ENCODE measurements at places on chromosomes 4 and X.

DNA sequence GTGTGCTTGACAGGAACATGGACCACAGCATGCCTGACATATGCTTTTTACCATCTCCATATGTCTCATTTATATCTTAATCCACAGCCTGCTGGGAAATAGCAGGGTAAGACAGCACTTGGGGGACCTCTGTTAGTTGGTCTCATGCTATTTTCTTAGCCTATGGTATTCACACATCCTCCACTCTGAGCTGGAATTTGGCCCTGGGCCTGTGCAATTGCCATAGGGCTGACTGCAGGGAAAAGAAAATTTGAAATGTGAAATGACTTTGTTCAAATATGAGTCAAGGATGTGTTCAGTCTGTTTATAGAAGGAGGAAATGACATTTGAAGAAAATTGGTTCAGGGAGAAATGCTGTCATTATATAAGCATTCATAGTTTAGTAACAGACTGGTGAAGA lies 9.6 kb upstream of the MAP7D3 start:
- no peak for DNase-seq

DNA sequence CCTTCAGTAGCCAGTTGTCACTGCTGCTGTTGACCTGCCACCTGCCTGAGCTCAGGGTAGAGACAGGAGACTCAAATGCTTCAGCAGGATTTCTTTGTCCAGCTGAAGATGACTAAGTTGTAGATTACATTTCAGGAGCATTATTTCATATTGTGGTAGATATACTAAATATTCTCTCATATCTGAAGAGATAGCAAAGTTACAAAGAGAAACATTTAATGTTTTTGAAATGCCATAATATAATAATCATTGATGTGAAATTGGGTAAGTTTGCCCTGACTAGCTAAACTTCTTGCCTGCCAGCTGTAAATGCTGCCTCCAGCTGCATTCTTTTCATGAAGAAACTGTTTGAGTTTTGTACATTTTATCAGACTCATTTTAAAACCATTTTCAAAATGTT lies 247.6 kb upstream of the CNKSR2 start:
- no peak for DNase-seq

DNA sequence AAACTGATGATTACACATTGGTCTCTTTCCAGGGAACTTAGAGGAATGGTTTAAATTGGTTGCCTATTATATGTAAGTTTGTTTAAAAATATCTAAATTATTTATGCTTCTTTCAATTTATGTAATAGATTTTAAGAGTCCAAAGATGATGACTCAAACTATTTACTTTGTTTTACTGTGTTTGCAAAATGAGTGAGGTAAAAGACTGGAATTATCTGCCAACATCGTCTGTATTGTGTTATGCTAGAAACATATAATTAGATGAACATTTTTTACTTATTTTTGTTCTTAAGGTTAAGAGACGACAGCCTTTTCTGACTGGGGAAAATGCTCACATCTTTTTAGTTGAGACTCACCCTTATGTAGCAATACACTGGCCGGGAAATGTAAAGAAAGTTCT lies 51.1 kb upstream of the SYTL5 start:
- no peak for DNase-seq

- DNase-seq: no peak
These were observed 61.6 kb upstream of the GYPA start for GRCh38 chr4:144202081-144202480.

GRCh38 chr4:76989391-76990061 lies 40.0 kb downstream of the SEPTIN11 start:
- DNase-seq: no peak

- DNase-seq: no peak
These were observed 275.8 kb upstream of the CPEB2 start for GRCh38 chr4:14726441-14726840.

GRCh38 chr4:16125571-16126445 lies 42.0 kb upstream of the PROM1 start:
- DNase-seq: no peak

- no peak for DNase-seq
These were observed at the start of gene AFF2 for GRCh38 chrX:148500423-148501385. TSS of gene AFF2 (plus strand) at chrX:148500617. CDS start at chrX:148501098, 481 bp downstream.

DNA sequence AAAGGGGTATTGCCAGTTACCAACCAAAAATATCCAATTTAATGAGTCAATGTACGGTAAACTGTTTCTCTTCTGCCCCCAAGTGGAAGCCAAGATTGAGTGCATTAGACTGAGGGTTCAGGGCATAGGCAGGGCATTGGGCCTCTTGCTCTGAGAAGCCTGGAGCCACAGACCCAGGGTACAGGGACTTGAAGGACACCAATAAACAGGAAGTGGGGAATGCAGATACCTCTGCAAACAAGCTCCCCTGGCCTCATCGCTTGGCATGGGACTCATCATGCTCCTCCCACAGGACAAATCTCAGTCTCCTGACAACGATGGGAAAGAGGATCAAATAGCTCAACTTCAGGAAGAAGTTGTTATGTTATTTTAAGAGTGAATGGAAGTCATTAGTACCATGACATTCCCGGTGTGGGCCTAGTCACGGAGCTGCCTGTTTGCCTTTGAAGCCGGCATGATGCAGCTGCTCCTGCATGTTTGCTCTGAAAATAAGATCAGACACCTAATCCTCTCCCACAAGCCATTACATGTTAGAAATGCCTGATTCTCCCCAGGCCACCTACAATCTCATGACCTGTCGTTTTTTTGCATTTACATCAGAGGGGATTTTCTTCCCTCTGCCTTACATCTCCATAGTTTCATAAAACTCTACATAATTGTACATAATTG lies 224.2 kb downstream of the RCHY1 start:
- peak; percentile 46 for DNase-seq

DNA sequence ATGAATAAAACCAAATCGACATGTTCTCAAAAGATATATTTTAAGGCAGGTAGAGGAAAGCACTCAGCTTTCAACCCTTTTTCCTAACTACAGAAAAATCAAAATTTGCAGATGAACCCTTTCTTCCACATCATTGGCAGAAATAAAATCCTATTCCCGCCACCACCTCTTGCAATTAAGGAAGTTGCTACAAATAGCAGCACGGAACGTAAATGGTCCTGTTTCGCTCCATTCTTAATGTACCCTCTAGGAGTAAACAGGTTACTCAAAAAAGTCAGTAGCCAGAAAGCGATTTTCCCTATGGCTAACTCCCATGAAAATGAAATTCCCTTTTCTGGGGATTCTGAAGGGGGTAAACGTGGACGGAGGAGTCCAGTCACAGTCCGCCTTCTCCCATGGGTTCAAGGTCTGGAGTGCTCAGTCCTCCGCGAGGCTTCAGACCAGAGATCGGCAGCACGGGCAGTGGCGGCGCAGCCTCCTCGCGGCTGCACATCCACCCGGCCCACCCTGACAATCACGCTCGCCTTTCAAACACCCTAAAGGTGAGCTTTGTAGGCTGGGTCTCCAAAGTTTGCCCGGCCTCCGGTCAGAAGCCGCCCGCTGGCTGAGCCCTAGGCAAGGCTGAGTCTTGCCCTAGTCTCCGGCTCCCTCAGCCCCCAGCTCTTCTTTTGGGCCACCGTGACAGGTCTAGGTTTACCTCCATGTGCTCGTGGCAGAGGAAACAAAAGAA lies 1.8 kb downstream of the ATP11C start:
- no peak for DNase-seq

DNA sequence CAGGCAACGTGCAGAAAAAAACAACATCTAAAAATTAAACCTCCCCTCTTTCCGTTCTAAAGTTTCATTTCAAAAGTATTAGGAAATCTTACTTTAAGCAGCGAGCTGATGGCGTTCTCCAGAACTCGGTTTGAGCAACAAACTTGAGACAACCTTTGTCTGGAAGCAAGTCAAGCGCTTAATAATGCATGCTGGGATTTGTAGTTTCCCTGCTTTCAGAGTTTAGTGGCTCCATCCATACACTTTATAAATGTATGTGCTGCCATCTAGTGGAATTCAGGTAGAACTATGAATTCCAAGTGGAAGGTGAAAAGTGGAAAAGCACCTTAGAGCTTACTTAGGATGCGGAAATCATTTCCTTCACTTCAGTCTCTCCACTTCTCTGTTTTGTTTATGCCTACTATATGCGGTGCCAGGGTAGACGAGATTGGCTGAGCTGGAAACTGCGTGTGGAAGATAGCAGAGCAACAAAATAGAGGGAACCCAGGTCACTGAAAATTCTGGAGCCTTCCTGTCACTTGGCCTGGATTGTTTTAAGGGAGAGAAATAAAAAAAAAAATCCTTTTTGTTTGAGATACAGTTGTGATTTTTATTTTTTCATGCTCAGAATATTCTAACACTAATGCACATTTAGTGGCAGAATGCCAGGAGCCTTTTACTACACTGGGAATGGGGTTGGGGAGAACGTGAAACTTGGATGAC lies at the start of gene BDH2:
Gene BDH2 (minus strand): TSS at position 144 of the 702 bp plus-strand sequence. CDS start 3,580 bp downstream, outside the sequence.
- peak; percentile 58 for DNase-seq

DNA sequence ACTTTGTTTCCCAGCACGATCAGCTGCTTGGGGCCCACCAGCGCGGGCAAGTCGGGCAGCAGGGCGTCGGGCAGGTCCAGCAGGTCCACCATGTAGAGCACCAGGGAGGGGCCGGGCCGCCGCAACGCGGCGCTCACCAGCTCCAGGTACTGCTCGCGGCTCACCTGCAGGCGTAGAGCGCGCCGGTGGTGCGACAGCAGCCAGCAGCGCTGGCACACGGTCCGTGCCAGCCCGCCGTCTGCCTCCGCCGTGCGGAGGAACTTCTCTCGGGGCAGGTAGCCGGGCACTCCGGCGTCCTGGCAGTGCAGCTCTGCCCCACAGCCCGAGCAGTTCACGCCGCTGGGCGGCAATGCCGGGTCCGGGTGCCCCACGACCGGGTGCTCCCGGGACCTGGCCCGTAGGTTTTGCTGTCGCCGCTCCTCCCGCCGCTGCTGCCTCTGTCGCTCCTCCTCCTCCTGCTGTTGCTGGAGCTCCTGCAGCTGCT lies 527 bp downstream of the NOA1 start:
- DNase-seq: peak; percentile 14

- DNase-seq: no peak
These were observed 122.5 kb downstream of the ADAMTS3 start for GRCh38 chr4:72446353-72447055.

DNA sequence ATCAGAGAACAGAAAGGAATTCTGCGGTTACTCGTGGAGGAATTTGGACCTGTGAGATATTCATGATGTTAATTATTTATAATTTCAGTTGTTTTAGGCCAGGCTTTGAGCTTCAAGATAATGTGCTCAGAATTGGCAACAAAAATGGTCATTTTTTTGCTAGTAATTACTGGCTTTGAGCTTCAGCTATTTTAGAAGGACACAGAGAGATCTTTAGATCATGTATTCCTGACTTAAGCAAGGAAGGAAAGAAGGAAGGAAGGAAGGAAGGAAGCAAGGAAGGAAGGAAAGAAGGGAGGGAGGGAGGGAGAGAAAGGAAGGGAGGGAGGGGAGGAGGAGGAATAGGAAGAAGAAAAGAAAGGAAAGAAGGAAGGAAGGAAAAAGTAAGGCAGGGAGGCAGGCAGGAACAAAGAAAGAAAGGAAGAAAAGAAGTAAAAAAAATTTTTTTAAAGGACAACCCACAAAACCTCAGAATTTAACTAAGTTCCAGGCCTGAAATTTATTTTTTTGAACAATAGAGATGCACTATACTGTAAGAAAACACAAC lies 277.9 kb upstream of the KLF3 start:
- DNase-seq: no peak

DNA sequence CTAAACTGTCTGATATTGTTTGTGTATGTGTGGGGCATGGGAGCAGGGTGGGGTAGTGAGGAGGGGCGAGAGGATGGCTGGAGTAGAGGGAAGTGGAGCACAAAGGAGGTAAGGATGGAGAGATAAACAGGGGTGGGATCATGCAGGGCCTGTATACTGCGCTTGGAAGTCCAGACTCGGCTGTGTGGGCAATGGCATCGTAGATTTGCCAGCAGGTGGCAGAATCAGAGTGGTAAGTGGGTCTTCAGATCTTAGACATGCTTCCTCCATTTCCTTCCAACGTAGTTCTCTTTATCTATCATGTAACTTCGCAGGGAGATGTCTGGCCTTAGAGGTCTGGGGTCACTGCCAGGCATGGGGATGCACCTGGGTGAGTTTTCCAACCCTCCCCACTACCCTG lies 155.5 kb downstream of the PDGFRA start:
- DNase-seq: no peak

DNA sequence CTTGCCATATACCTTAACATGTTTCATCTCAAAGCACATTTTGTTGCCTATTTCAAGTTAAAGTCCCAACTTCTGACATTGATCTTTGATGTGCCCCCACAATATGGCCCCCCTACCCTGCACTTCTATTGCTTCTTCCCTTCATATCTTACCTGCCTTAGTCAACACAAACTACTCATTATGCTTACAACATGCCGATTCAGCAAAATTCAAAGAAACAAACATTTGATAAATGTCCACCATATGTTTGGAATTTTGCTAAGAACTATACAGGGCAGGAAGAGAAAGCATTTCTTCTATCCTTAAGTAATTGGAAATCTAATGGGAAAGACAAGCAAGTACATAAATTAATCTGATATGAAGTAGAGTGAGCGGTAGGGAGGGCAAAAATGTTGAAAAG lies 25.6 kb downstream of the NAA11 start:
- DNase-seq: no peak

- DNase-seq: no peak
These were observed 286.2 kb downstream of the IL1RAPL2 start for GRCh38 chrX:104852241-104852640.

GRCh38 chr4:3189459-3189858 lies 59.5 kb upstream of the MSANTD1 start:
- DNase-seq: no peak

DNA sequence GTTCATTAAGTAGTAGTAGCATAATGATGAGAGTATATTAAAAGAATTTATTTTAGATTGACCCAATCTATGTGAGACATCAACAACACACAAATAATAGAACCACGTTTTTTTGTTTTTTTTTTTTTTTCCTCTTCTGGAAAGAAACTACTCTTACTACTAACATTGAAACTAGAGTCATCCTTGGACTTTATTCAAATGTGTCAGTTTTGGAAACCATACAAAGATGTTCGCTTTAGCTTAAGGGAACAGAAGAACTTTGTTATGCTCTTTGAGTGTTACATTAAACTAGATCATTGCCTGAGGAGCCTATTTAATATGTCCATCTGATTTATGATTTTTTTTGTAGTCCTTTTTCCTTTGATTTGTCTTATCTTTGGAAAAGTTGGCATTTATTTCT lies 166.7 kb downstream of the RPA4 start:
- no peak for DNase-seq

DNA sequence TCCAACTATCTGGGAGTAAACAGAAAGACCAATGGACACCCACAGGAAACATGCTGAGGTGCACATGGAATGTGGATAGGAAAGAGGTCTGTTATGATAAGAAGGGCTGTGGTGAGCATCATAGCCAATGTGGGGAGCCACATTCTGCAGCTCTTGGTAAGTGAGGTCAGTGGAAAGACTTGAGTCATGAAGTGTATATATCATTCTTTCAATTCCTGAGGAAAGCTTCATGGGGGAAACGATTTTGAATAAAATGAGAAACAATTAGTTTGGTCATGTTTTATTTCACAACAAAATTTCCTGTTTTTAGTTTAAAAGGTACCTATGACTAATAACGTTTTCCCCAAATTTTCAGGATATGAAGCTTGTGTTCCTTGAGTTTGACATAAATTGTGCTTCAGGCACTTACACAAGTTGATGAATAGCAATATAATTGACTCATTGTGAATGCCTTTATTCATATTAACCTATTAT lies 41.4 kb upstream of the RASSF6 start:
- DNase-seq: no peak

GRCh38 chr4:83585982-83586508 lies 50.1 kb downstream of the GPAT3 start:
- DNase-seq: no peak
